ENCODE measurements at places on chromosomes 16 and 17. TPM values are rescaled to one million over a fixed set of nuclear protein-coding genes. Genes with fewer than 3 reads are reported as not detected.

The KRTAP4-1 gene
- not detected for polyA plus RNA-seq

The CDH16 gene
- polyA plus RNA-seq, result 221 TPM

The PRSS27 gene
- polyA plus RNA-seq, result 1.3 TPM

The CDH5 gene
- 53.1 TPM for polyA plus RNA-seq

The SRL gene
- polyA plus RNA-seq, result 0.93 TPM

The CHST5 gene
- 1.1 TPM for polyA plus RNA-seq

The C16orf46 gene
- 1.9 TPM for polyA plus RNA-seq

The HSD3B7 gene
- polyA plus RNA-seq, result 6.7 TPM

The SLC5A10 gene
- 0.58 TPM for polyA plus RNA-seq

The MEOX1 gene
- polyA plus RNA-seq, result 15.5 TPM

The MYH11 gene
- 11.1 TPM for polyA plus RNA-seq

The LMF1 gene
- 18.7 TPM for polyA plus RNA-seq

The PLD6 gene
- 4.5 TPM for polyA plus RNA-seq

The FBXW10 gene
- polyA plus RNA-seq, result 1.0 TPM

The DNAAF8 gene
- 2.2 TPM for polyA plus RNA-seq

The CETP gene
- 10.2 TPM for polyA plus RNA-seq

The CES5A gene
- polyA plus RNA-seq, result not detected

The RAB26 gene
- polyA plus RNA-seq, result 2.1 TPM

The TVP23C gene
- 20.6 TPM for polyA plus RNA-seq

The CTRL gene
- polyA plus RNA-seq, result 8.0 TPM

The ST6GALNAC1 gene
- polyA plus RNA-seq, result 0.28 TPM

The PLD2 gene
- polyA plus RNA-seq, result 44.5 TPM

The GP1BA gene
- 3.2 TPM for polyA plus RNA-seq

The FOXC2 gene
- polyA plus RNA-seq, result 38.8 TPM

The ACE gene
- polyA plus RNA-seq, result 15.5 TPM

The OR2C1 gene
- 1.3 TPM for polyA plus RNA-seq

The KIF18B gene
- polyA plus RNA-seq, result 19.7 TPM

The EPX gene
- polyA plus RNA-seq, result 0.90 TPM

The KAT2A gene
- 70.7 TPM for polyA plus RNA-seq

The BAHCC1 gene
- 17.9 TPM for polyA plus RNA-seq

The SCGB1C2 gene
- polyA plus RNA-seq, result 0.35 TPM

The HBA1 gene
- 394 TPM for polyA plus RNA-seq

The GGT6 gene
- polyA plus RNA-seq, result 6.3 TPM

The TMEM235 gene
- polyA plus RNA-seq, result not detected

The PMM2 gene
- polyA plus RNA-seq, result 24.5 TPM

The RUNDC3A gene
- polyA plus RNA-seq, result 1.8 TPM

The CCL3 gene
- 3.9 TPM for polyA plus RNA-seq

The SALL1 gene
- polyA plus RNA-seq, result 126 TPM

The FLOT2 gene
- 78.5 TPM for polyA plus RNA-seq

The LPCAT2 gene
- 12.3 TPM for polyA plus RNA-seq

The MYADML2 gene
- 0.18 TPM for polyA plus RNA-seq

The KIF2B gene
- not detected for polyA plus RNA-seq

Measured in left kidney (tissue), 8 donors.